ENCODE measurements at places on chromosomes 6 and 20.

DNA sequence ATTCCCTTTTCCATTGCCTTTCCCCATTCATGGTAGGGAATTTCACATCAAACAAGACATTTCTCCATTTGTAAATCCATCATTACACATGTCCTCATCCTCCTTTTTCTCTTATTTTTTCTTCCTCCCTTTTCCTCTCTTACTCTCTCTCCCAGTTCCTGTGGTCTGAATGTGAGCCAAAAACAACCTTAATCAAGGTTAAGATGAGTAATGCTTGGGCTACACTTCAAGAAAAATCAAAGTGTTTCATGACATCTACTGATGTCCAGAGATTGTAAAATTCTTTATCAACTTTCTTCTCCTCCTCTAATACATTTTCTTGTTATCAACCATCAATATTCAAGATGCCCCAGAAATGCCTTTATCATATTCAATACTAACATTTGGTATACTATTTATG, 208.0 kb upstream of the PRND start:
- DNase-seq = no peak

- no peak for DNase-seq
These were observed 118.0 kb upstream of the MARCKS start for GRCh38 chr6:113739041-113739655.

DNA sequence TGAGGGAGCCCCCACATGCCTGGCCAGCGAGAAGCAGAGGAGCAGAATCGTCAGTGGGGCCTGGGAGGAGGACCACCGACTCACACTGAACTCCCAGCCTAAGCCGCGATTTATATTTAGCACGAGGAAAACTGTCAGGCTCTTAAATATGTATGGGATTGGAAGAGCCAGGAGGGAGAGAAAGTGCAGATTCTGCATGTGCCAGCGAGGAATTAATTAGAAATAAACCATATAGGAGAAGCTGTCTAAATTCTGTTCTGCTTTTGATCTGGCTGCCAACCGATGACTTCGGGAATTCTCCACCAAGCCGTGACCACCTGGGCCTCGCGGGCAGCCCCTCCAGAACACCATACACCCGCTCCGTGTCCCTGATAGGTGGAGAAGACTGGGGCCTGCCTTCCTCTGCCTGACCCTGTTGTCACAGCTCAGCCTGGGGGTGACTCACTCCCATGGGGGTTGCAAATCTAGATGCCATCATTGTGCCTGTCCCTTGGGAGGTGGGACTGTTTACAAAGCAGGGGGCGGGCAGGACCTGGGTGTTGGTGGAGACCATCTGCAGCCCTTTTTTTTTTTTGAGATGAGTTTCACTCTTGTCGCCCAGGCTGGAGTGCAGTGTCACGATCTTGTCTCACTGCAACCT, 91.1 kb upstream of the PMEPA1 start:
- DNase-seq = no peak

GRCh38 chr6:144008120-144008811, at the start of gene PLAGL1:
TSS of gene PLAGL1 (minus strand) at chr6:144008259. CDS start at chr6:143948136, 60,123 bp downstream.
- DNase-seq = peak; percentile 79

DNA sequence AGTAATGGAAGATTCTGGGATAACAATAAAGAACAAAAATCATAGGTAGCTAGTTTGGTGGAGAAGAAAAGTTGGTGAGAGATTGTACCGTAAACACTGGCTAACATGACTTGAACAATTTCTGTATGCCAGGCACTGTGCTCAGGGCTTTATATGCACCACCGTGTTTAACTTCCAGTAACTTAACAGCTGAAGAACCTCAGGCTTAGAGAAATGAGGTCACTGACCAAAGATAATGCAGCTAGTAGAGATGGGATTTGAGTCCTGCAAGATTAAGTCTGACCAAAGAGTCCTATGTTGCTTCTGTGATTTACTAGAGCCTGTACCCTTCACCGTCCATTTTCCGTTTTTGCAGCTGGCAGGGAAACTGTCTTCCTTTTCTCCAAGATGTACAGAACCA, 2.7 kb downstream of the CSTF1 start:
- no peak for DNase-seq

DNA sequence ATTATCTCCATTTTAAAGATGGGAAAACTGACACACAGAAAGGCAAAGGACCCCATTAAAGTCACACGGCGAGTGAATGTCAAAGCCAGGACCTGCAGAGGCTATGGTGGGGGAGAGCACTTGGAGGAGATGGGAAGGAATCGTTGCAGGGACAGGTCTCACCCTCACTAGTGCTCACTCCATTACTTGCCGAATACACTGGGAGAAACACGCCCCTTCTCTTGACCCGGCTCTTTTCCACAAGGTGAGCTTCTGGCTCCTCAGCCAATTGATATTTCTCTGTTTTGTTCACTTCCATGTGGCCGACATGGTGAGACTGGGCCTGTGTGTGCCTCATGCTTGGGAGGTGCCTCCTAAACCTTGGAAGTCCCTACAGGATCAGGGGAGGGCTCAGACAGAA, 117.8 kb upstream of the KCNG1 start:
- DNase-seq = peak; percentile 12

GRCh38 chr6:31122791-31123706, 2.8 kb upstream of the CDSN start:
- peak; percentile 89 for DNase-seq

DNA sequence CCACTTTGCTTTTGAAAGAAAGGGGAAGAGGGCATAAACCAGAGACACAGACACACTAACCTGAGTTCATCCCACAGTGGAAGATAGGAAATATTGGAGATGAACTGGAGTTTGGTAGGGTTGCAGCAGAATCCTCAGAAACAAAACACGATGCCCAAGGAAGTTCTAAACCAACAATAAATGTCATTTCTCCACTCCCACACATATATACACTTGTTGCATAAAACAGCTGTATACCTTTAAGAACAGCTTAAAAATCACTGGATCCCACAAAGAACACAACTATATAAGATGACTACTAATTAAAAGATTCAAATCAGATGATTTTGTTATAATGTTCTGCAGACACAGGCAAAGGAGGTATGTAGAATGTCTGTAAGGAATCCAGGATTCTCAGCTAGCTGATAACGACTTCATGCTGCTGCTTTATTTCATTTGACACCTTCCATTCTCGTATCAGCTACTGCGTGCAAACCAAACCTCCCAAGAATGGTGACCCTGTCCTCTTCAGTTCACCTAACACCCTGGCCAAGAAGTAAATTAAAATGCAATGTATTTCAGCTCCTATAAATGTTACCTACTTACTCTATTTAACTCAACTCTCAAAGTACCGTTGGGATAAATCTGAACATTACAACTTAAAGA, 14.3 kb downstream of the KIF13A start:
- no peak for DNase-seq
